ENCODE measurements at places on chromosomes 11 and 22. TPM values are rescaled to one million over a fixed set of nuclear protein-coding genes. Genes with fewer than 3 reads are reported as not detected.

The ELF5 gene
- total RNA-seq, result not detected

DNA sequence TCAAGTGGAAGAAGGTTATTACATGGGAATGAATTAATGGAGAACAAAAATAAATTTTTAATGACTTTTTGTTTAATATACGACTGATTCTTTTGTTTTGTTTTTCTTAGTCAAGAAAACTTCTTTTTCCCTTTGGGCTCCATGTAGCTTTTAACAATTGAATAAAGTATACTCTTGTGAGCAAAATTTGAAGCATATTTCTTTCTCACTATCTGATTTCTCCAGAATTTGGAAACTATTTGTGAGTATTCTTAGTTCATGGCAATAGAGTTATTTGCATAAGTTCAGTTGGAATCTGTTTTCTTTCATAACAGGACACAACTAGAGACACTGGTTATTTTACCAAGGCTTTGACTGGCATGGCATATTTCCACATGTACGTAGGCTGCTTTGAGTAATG, 3.8 kb upstream of the APOL1 start:
- DNase-seq, result no peak

DNA sequence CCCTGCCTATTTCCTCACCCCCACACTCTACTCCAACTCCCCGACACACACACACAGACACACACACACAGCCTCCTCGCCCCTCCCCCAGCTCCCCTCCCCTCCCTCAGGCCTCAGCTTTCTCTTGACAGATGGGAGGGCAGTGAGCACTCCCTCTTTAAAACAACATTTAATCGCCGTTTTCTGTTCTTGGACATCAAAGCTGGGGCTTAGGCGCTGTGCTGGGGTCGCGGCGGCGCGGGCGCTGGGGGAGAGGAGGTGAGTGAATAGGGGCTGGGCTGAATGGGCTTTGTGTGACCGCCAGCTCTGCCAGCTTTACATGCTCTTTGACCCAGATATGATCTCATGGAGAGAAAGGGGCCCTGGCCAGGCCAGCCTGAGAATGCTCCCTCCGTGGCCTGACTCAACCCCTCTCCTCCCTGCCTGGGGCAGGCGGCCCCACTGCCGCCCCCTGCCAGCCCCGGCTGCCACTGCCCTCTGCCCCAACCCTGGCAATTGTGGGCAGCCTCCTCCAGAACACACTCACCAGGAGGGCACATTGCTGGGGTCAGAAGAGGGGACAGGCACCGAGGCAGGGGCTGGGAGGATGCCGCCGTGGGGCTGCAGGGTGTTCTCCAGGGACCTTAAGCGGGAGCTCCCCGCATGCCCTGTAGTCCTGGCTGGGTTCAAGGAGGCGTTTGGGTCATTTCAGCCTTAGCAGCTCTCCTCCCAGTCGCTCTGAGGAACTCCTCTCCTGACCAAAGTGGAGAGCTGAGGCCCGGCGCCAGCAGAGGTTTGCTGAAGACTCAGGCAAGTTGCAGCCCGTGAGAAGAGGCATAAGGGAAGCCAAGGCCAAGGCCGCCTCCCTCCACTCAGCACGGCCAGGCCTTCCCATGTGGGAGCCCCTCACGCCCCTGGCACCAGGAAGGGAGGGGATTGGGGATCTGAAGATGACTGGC, 38.3 kb upstream of the NNMT start:
- DNase-seq, result no peak

GRCh38 chr11:112941104-112941503, 20.1 kb upstream of the NCAM1 start:
- DNase-seq, result no peak

GRCh38 chr11:66598993-66599392, 6.0 kb downstream of the CCS start:
- no peak for DNase-seq
